Glutamatergic neuron (in vitro differentiated cells): ENCODE measurements at places on chromosomes 2 and 18.

DNA sequence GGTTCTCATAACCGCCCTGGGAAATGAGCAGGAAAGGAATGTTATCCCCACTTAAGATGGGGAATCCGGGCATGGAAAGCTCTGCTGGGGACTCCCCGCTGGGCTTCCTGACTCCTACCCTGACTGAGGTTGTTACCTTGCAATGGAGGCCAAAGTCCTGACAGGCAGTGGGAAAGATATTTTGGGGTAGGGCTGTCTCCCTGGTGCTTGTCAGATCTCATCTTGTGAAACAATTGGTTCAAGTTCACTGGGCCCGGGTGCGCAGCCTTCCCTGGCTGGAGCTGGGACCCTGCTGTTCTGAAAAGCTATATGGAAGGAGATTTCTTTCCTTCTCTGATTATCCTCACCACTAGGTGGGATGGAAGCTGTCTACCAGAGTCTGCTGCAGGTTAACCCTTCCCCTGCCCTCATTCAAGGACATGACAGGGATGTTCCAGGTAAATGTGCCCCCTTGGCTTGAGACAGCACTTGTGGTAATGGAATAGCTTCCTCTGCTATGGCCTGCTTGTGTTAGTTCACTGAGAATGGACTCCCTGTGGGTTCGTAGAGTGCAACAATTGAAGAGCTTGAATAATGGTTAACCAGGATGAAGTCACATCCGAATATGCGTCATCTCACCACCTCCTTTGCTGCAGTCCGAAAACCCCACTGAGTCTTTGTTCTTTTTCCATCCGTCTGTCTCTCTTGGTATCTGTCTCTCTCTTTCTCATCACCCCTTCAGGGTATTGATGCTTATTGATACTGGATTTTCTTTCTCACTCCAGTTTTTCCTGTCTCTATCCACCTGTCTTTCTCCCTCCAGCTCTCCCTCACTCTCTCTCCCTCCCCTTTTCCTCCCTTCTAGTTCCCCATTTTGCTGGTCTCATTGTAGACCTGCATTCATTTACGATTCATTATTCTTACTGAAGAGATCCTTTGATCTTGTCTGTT, 67.8 kb upstream of the EPAS1 start:
- DNase-seq = no peak
- peaks cover 4% of the 10 kb centered on the region for H3K4me1 ChIP-seq
- H3K27ac ChIP-seq = no peak overlapping the region
- H3K27me3 ChIP-seq = peaks cover 8% of the 10 kb centered on the region
- H3K36me3 ChIP-seq = no peaks in the 10 kb centered on the region

DNA sequence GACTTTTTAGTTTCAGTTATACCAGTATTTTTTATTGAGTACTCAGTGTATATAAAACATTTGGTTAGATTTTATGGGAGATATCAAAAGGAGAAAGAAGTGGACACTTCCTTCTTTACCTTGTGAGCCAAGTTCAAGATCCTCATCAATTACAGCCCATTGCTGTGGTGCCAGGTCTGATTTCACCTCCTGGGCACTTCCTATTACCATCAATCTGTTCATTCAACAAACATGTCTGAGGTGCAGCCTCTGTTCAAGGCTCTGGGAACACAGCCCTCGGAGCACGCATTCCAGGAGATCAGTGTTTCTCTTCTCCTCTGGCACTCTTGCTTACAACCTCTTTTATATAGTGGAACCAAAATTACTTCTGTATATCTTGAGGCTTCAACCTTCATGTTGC, 171.4 kb upstream of the ALPP start:
- DNase-seq = no peak
- H3K4me3 ChIP-seq = no peak overlapping the region
- H3K27me3 ChIP-seq = no peaks in the 10 kb centered on the region
- peaks cover 9% of the 10 kb centered on the region for H3K36me3 ChIP-seq

DNA sequence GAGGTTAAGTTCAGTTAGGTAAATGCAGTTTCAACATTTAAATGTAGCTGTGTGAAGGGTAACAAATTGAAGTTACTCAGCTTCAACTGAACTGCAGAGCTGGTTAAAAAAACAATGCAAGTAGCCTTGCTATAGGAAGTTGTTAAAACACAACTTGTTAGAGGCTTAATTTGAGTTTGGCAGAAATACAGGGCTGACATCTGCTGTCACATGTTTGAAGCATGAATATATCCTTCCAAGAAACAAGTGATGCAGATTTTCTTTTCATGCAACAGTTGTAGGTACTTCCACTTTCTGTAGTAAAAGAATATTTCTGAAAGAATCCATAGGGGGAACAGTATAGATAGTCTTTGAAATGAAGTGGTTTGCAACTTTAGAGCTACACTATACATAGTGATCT, 208.7 kb upstream of the RASGRP3 start:
- no peaks in the 10 kb centered on the region for H3K27me3 ChIP-seq
- H3K4me1 ChIP-seq = no peaks in the 10 kb centered on the region
- H3K36me3 ChIP-seq = peaks cover 4% of the 10 kb centered on the region
- no peak overlapping the region for H3K4me3 ChIP-seq

DNA sequence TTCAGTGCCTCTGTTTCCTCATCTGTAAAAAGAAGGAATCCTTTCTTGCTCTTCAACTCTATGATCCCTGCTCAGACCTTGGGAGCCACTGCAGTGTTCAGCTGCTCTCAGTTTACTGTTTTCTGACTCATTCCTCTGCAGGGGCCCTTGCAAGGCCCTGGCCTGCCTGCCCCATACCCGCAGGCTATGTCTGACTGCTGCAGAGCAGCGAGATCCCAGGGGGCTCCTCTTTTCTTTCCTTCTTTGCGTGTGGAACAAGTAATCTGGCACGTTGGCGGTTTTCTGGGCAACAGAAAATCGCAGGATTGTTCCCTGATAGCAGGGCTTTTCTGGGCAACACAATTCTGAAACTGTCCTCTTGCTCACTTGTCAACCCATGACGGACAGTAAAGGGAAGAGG, 376.0 kb downstream of the DCC start:
- peaks cover 3% of the 10 kb centered on the region for H3K27me3 ChIP-seq
- no peak overlapping the region for H3K4me3 ChIP-seq
- peaks cover 23% of the 10 kb centered on the region for H3K4me1 ChIP-seq
- no peak overlapping the region for H3K27ac ChIP-seq
- H3K36me3 ChIP-seq = no peaks in the 10 kb centered on the region

- peak overlapping the region; percentile 79 for H3K27ac ChIP-seq
- DNase-seq = no peak
- H3K27me3 ChIP-seq = peaks cover 8% of the 10 kb centered on the region
- peaks cover 5% of the 10 kb centered on the region for H3K36me3 ChIP-seq
These were observed 6.1 kb downstream of the FBXO11 start for GRCh38 chr2:47899915-47900816.

- no peak overlapping the region for H3K4me3 ChIP-seq
- H3K27me3 ChIP-seq = no peaks in the 10 kb centered on the region
- peaks cover 7% of the 10 kb centered on the region for H3K4me1 ChIP-seq
These were observed 318.2 kb upstream of the NRXN1 start for GRCh38 chr2:51350100-51350499.

- H3K4me1 ChIP-seq = no peaks in the 10 kb centered on the region
- no peaks in the 10 kb centered on the region for H3K27me3 ChIP-seq
- H3K27ac ChIP-seq = no peak overlapping the region
- no peaks in the 10 kb centered on the region for H3K36me3 ChIP-seq
These were observed 1586.8 kb upstream of the ACVR2A start for GRCh38 chr2:146258071-146258470.

DNA sequence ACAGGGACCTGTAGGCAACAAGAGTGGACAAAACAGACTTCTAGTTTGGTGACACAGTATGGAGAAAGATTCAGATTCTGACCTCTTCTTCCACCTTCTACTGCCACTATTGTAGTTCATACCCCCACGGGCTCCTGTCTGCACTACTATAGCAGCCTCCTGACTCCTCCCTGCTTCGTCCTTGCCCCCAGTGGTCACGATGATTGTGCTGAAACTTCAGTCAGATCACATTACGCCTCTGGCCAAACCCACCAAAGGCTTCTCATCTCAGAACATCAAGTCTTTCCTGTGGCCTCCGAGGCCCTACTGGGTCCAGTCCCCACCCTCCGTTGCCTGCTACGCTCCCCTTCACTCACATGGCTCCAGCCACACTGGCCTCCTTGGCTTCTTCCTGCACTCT, 147.6 kb downstream of the CYP26B1 start:
- H3K27me3 ChIP-seq = peaks cover 3% of the 10 kb centered on the region
- H3K27ac ChIP-seq = no peak overlapping the region
- DNase-seq = no peak
- no peaks in the 10 kb centered on the region for H3K36me3 ChIP-seq
- no peak overlapping the region for H3K4me3 ChIP-seq

- H3K4me1 ChIP-seq = no peaks in the 10 kb centered on the region
- peaks cover 10% of the 10 kb centered on the region for H3K27me3 ChIP-seq
- no peak overlapping the region for H3K27ac ChIP-seq
- no peak for DNase-seq
- H3K4me3 ChIP-seq = no peak overlapping the region
These were observed 25.5 kb upstream of the KCNG2 start for GRCh38 chr18:79772108-79772864.

GRCh38 chr2:71531522-71532047, 78.2 kb downstream of the DYSF start:
- peaks cover 4% of the 10 kb centered on the region for H3K27me3 ChIP-seq
- no peak overlapping the region for H3K4me3 ChIP-seq
- no peak overlapping the region for H3K27ac ChIP-seq

- H3K27me3 ChIP-seq = no peaks in the 10 kb centered on the region
- no peak overlapping the region for H3K27ac ChIP-seq
- no peaks in the 10 kb centered on the region for H3K36me3 ChIP-seq
- H3K4me1 ChIP-seq = peaks cover 17% of the 10 kb centered on the region
These were observed 486.4 kb downstream of the BCL11A start for GRCh38 chr2:60067006-60067405.

GRCh38 chr18:29512203-29512602, 1335.3 kb upstream of the CDH2 start:
- H3K36me3 ChIP-seq = no peaks in the 10 kb centered on the region
- DNase-seq = no peak

- H3K27ac ChIP-seq = no peak overlapping the region
- no peaks in the 10 kb centered on the region for H3K4me1 ChIP-seq
- DNase-seq = no peak
- no peak overlapping the region for H3K4me3 ChIP-seq
- H3K36me3 ChIP-seq = no peaks in the 10 kb centered on the region
- H3K27me3 ChIP-seq = no peaks in the 10 kb centered on the region
These were observed 232.4 kb downstream of the MTX2 start for GRCh38 chr2:176501617-176502016.

DNA sequence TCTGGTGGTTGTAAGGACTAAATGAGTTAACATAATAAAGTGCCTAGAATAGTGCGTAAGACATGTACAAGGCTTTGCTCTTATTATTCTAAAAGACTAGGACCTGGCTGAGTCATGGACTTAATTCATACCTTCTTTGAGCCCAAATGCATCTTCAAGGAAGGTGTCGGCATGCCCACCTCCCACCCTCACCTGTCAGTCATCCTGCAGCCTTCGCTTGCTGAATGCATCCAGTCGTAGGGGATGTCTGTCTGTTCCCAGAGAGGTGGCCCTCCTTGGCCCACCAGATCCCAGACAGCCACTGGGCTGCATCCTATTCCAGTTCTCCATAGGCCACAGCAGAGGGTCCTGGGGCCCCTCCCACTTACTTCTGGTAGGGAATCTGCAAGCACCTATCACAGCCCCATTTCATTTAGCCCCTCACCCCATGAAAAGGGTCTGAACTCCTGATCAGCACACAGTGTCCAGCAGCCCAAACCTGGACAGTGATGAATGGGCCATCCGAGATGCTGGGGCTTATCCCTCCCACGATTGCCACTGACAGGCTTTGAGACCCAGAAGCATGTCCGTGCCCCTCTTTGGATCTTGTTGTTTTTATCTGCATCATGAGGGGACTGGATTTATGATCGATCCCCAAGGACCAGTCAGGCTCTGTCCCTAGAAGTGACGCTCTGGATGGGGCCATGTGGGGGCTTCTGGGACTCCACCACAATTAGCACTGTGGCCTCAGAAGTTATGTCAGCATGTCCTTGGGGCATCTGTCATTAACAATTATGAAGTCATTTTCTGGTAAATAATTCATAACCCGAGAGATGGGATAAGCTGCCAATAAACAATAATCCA, 101.1 kb downstream of the KLHL29 start:
- H3K27me3 ChIP-seq = peaks cover 6% of the 10 kb centered on the region
- peak overlapping the region; percentile 91 for H3K27ac ChIP-seq
- peaks cover 56% of the 10 kb centered on the region for H3K4me1 ChIP-seq
- peak overlapping the region; percentile 47 for H3K4me3 ChIP-seq

- no peaks in the 10 kb centered on the region for H3K27me3 ChIP-seq
- H3K36me3 ChIP-seq = no peaks in the 10 kb centered on the region
- H3K4me3 ChIP-seq = no peak overlapping the region
These were observed 340.2 kb downstream of the FIGN start for GRCh38 chr2:163395602-163396001.

DNA sequence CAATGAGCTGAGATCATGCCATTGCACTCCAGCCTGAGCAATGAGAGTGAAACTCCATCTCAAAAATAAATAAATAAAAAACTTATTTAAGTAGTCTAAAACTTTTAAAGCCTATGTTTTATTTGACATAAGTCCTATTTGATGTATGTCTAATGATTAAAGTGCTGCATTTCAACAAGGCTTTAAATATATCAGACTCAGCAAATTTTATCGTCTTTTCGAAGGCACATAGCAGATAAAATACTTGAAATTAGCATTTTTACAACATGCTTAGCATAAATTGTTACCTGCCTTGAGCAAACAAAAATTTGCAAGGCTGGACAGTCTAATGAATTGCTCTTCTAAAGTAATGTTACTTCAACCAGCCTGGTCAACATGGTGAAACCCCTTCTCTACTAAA, 85.9 kb downstream of the PRKRA start:
- no peak for DNase-seq
- no peak overlapping the region for H3K4me3 ChIP-seq
- no peaks in the 10 kb centered on the region for H3K36me3 ChIP-seq
- no peak overlapping the region for H3K27ac ChIP-seq
- peaks cover 10% of the 10 kb centered on the region for H3K4me1 ChIP-seq

DNA sequence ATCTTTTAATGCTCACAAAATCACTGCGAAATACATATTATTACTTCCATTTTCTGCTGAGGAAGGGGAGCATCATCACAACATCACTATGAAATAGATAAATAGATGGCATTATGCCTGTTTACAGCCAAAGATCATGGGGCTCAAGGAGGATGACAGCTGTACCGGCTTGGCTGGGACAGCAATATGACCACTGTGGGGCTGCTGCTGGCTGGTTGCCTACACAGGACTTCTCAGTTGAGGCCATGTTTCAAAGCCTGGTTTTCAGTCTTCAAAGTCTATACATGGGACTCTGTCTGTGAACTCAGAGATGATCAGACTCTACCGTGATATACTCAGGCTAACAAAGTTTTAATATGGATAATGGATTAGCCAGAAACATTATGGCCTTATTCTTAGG, 58.7 kb downstream of the SPATS2L start:
- H3K27me3 ChIP-seq = peaks cover 5% of the 10 kb centered on the region
- H3K4me3 ChIP-seq = no peak overlapping the region
- no peak overlapping the region for H3K27ac ChIP-seq

DNA sequence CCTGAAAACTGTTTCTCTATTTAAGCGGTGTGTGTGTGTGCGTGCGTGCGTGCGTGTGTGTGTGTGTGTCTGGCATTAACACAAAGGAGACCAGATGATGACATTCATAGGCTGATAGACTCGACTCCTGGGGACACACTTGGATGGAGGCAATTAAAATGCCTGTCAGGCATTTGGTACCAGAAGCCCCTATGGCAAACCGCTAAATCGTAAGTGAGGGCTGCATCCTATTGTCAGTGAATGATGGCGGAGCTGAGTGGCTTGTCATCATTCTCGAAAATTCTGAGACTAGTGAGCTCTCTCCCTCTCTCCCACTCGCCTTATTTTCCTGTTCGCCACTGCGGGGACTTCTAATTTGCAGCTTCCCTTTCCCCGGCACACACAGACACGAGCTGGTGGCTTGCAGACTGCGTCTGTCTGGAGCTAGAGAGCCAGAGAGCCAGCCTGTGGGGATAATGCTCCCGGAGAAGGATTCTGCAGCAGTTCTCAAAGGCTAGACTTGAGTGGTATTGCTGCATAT, 155.4 kb downstream of the MAP2 start:
- H3K27ac ChIP-seq = peak overlapping the region; percentile 95
- peaks cover 6% of the 10 kb centered on the region for H3K27me3 ChIP-seq
- peak overlapping the region; percentile 83 for H3K4me3 ChIP-seq
- no peaks in the 10 kb centered on the region for H3K36me3 ChIP-seq
- peak; percentile 71 for DNase-seq
- H3K4me1 ChIP-seq = peaks cover 33% of the 10 kb centered on the region
